ENCODE measurements at places on chromosomes 4 and X.

- no peak for DNase-seq
Measured at GRCh38 chr4:18069810-18070209, 48.3 kb upstream of the LCORL start.

GRCh38 chr4:168304744-168305459 lies 13.7 kb downstream of the DDX60 start:
- no peak for DNase-seq

GRCh38 chr4:106340774-106341173 lies 24.4 kb downstream of the AIMP1 start:
- no peak for DNase-seq

- no peak for DNase-seq
Measured at GRCh38 chrX:134645936-134646543, 12.2 kb downstream of the PLAC1 start.

GRCh38 chr4:179071131-179071530 lies 1628.9 kb upstream of the AGA start:
- no peak for DNase-seq
